ENCODE measurements at places on chromosomes 4 and X.

DNA sequence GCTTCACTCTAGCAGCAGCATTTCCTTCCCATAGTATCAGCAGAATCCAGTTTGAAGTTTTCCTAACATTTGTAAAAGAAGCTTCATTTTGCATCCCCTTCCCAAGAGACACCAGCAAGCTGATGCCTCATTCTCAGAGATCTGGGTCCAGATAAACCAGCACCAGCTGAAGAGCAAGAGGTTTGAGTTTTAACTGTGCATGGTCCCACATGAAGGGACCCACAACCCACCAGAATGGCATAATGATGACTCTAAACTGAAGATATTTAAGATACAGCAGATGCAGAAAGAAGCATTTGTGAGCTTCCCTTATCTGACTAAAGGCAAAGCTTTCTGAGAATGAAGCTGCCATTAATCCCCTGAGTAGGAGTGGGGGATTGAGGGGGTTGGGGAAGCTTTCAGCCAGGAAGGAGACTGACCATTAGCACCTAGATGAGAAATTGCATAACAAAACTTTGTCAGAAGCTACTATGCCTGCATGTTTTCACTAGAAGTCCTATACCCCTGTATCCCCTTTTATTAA lies 18.6 kb downstream of the NUDT6 start:
- no peak for DNase-seq

DNA sequence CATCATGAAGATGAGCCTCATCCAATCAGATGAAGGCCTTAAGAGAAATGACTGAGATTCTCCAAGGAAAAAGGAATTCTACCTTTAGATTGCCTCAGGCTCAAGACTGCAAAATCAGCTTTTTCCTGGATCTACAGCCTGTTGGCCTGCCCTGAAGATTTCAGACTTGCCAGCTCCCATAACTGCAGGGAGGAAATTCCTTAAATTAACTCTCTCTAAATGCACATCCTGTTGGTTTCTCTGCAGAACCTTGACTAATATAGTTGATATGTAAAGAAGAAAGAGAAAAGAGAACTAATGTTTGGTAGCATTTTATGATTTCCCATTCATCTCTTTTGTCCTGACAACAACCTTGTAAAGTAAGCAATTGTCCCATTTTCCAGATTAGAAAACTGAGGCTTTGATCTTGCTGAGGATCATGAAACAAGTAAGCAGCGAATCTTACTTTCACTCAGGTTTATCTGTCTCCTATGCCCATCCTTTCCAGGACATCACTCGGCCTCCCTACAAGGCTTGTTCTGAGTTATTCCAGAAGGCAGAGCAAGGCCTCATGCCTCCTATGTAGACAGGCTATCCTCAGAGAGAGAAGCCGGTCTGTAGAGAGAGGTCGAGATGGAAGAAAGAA lies 115.0 kb upstream of the LDB2 start:
- no peak for DNase-seq

DNA sequence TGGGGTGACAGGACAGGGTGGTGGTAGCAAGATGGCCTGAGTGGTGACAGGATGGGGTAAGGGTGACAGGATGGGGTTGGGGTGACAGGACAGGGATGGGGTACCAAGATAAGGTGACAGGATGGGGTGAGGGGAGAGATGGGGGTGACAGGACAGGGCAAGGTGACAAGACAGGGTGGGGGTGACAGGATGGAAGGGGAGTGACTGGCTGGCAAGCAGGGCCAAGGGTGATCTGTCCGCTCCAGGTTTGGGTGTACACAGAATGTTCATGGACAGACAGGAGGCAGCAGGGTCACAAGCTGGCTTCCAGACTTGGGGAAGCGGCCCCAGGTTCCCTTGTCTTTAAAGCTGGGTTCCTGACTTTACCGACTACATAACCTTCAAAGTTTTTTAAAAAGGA lies 23.3 kb downstream of the RNF212 start:
- no peak for DNase-seq

GRCh38 chr4:125486351-125486750 lies 171.6 kb downstream of the FAT4 start:
- no peak for DNase-seq

GRCh38 chr4:16663732-16664131 lies 234.7 kb downstream of the LDB2 start:
- DNase-seq, result no peak

DNA sequence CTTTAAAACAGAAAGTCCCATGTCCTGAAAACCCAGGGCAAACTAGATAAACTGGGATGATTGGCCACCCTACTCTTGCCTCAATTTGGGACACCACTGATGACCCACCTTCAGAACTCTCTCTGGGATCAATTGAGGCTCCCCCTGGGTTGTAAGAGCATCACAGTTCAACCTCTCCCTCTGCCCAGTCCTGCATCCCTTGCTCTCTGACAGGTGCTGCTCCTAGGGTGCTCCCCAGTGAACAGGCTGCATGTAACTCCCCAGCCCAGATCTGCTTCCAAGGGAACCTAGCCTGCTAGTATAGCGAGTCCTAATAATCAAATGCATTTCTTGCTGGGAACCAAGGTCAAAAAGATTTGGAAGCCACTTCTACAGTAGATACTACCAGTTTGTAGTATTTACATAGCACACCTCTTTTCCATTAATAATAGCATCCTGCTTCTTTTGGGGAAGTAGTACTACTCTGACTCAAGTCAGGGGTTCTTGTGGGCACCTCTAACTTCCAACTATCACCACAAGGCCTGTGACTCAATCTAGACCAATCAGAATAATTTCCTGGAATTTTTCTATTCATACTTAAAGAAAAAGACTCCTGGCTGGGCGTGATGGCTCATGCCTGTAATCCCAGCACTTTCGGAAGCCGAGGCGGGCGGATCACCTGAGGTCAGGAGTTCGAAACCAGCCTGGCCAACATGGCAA lies 42.1 kb upstream of the SPINK2 start:
- no peak for DNase-seq

GRCh38 chr4:76998251-76998901 lies 48.8 kb downstream of the SEPTIN11 start:
- no peak for DNase-seq

Measured in HCT116 (cell line).